ENCODE measurements at places on chromosomes 12 and 14.

DNA sequence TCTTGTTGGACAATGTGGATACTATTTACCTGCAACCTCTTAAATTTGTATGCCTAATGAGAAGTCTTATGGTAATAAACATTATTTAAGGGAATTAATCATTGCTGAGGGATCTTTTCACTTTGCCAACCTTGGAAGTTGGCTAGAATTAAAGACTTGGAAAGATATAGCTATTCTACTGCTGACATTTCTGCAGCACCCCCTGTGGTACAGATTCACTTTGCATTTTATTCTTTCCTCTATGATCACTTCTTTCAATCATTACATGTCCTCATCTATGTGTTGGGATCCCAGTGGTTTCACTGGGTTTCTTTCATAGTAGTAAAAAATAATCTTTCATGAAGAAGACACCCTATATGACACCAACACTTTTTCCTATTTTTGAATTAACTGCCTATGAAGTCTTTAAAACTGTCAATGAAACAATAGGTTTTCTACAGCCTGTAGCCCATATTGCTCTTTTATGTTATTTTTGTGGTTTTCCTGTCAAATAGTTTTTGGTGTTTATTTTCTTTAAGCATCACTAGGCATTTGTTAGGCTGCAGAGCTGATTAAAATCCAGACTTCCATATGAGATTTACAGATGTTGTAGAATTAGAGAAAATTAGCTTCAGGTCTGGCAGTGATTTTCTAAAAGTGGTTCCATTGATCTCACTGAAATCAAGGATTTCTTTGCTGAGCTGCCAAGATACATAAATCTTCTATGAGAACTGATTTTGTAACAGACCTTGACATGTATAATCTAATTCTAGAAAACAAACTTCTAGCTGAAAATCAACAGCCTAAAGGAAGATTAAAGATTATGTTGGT is 256.1 kb downstream of the NAV3 start:
- DNase-seq, result no peak

DNA sequence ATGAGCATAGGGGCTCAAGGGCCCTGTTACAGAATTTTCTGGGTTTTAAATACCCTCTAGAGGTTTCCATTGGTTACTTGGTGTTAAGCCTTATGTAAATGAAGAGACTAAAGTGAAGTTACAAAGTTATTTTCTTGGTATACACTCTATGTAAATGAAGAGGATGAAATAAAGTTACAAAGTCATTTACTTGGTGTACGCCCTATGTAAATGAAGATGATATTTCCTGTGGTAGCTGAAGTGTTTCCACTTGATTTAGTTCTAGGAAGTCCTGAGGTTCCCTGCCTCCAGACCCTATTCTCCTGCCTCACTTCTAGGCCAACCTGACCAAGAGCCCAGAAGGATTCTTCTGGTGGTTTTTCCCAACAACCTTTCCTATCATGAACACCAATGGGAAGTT is 126.1 kb downstream of the SPTSSA start:
- no peak for DNase-seq

DNA sequence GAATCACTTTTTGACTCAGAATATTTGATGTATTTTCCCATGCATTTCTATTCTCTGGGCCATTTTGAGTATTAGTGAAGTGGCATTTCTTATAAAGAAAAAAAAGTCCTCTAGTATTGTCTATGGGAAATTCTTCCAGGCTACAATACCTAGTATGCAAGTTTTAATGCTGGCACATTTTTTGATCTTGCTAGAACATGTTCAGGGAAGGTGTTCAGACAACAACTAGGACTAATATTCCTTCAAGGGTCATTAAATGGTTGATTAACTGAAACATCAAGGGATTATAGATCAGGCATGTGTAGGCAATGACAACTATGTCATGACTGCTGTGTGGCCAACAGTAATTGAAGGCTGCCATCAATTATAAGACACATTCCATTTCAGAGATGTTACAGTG is 7.7 kb downstream of the CCDC184 start:
- no peak for DNase-seq

DNA sequence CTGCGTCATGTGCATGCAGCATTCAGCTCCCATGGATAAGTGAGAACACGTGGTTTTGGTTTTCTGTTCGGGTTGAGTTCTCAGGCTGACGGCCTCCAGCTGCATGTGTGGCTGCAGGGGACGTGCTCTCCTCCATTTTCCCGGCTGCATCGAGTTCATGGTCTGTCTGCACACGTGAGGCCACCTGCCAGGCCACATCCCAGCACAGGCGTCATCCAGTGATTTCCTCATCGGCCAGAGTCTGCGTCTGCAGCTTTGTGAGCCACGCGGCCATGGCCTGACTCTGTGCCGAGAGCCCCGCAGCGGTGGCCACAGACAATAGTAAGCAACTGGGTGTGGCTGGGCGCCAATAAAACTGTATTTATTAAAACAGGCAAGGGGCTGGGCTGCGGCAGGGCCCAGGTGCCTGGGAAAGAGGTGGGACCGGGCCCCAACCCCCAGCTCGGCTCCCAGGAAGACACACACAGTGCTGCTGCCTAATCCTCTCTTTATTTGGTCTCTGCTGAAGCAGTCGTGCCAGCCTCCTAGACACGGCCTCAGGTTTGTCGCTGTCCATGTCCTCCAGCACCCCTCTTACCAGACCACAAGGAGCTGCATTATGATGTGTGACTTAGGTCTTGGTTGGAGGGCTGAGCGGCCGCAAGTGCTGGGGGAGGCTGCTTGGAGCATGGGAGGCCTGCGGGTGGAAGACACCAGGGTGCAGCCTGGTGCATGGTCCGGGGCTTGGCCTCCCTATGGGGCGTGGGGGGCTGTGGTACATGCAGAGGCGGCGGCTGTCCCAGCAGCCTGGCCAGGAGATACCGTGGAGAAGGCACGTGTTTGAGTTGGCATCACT is 52.0 kb downstream of the NOC4L start:
- no peak for DNase-seq
